ENCODE measurements at places on chromosomes 4 and X.

DNA sequence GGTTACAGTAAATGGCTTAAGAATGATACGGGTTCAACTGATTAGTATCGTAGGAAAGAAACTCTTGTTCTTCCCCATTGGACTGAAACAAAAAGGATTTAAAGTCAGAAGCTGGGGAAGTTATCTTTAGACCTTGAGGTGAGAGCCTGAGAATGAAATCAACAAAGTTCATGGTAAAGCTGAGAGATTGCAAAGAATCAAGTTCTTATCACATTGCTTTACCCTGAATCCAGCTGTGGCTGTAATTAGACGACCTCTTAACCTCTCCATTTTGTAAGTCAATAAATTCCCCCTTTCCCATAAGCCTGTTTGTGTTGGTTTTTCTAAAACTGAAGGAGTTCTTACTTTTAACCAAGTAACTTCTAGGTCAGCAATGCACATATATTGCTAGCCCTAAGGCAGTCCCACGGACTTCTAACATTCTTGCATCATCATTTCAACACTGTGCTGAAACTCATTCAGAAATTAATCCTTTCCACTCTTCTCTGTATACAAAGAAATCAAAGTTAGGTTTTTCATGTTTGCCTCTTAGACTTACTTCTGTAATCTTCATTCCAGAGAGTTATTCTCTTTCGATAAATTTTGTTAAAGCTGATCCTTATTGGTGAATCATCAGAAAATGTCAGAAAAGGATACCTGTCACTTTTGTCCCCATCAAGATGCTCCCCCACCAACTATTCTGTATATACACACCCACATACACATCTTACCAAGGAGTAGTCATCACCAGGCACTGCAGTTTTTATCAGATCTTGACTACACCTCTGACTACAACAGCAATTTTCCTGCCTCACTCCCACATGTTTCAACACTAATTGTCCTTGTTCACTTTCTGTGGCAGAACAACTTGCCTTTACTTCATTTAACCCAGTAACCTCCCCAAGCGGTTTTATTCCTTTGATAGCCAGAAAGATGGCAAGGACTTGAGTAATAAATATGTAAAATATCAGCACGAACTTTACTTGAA lies 77.9 kb upstream of the STK26 start:
- DNase-seq: no peak

DNA sequence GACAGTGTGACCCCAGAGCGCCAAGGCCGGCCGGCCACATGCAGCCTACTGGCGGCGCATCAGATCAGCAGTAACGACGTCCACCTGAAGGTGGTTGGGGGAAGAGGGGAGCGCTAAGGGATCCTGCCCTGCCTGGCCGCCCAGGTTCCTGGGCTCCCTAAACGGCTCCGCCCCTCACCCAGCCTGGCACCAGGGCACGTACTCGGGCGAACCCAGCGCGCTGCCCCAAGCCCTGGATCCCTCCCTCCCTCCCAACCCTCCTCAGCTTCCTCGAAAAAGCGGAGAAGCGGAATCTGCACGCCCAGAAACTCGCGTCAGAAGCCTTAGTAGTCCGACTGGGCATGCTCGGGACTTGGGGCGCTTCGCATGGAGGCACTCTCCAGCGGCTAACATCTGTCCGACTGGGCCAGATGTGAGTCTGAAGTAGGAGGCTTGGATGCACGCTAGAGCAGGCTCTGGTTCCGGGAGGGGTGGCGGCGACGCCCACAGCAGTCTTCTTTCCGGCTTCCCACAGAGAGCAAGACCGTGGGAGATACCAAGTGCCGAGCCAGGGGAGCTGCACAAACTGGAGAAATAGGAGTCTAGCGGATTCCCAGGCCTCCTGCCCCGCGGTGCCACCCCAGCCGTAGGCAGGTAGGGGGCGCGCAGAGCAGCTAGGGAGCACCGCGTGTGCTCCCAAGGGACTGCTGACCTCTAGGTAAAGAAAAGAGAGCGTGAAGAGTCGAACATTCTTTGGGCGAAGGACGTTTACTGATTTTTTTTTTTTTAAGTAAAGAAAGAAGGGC lies 114.3 kb upstream of the TEX13C start:
- no peak for DNase-seq

DNA sequence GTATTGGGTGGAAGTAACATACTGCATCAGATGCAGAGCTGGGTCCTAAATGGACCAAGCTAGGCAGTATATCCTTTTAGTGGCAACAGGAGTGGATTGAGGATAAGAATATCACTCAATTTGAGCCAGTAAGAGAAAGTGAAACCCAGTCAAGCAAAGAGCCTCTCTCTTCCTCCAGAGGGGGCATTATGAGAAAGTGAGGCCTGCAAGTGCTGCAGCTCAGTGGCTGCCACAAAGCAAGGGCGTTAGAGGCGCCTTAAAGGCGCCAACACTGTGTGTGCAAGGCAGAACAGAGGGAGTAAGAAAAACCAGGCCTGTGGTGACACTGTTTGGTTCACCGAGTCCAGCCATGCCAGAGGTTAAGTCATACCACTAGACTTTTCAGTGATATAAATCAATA lies 17.5 kb downstream of the STX18 start:
- no peak for DNase-seq

DNA sequence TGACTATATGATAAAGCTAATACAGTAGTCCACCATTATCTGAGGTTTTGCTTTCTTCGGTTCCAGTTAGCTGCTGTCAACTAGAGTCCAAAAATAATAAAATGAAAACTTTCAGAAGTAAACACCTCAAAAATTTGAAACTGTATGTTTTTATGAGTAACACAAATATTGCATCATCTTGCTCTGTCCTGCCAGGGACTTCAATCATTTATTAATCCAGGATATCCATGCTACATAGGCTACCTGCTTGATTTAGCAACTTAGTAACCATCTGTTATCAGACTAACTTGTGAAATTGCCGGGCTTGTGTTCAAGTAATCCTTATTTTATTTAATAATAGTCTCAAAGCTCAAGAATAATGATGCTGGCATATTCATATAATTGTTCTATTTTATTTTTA lies 1537.8 kb upstream of the PABPC4L start:
- DNase-seq: no peak

DNA sequence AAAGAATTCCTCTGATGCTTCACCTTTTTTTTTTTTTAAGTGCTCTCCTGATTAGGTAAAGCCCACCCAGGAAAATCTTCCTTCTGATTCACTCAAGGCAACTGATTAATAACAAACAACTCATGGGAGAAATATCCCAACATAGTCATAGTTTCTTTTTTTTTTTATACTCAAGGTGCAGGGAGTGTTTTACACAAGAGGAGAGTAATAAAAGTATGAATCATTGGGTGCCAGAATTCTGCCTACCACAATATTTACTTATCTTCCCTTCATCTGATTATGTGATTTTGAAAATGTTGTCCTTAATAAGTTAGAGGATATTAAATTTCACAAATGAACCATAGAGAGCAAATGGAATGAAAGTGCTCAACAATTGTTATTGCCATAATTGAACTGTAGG lies 329.9 kb downstream of the TECRL start:
- DNase-seq: no peak

GRCh38 chr4:139300431-139301112 lies 733 bp upstream of the NAA15 start:
- peak; percentile 10 for DNase-seq

DNA sequence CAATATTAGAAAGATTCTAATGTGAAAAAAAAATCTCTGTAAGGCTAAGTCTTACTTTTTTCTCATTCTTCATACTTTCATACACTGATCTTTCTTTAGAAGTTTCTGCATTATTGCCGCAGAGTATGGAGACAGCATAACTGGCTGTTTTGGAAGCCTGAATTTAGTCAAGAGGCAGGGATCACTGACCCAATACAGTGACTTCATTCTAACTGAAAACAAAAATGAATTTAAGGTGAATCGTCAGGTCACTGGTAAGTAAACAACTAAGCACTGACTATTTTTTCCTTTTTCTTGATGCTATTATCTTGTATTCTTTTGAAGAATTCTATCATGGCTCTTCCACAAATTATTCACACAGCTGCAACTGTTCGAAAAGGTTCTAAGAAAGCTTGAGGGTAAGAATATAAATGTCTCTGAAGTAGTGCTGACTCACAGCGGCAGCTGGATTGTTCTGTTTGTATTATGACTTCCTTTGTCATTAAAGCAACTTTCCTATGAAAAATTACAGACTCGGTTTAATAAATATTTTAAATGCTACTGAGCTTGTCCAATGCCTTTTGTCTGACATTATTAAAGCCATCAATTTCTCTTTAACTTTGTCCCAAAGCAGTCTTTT lies 609.3 kb downstream of the FSTL5 start:
- DNase-seq: no peak

GRCh38 chrX:65536291-65536690 lies 1.7 kb upstream of the LAS1L start:
- DNase-seq: no peak

DNA sequence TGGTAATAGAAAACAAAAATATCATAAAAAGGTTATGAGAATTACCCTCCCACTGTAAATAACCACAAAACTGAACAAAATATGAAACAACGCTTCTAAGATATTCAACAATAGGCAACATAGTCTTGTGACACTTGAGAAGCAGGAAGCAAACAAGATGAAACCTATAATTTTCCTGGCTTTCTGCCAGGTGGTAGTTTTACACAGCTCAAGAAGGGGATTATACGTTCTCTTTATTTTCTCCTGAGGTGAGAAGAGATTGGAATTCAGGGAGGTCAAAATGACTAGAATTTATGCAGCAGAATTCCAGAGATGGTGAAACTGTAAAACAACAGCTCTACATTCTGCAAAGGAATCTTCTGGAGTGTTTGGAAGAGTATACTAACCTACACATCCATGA lies 186.0 kb downstream of the HHIP start:
- DNase-seq: no peak

GRCh38 chr4:78644744-78645330 lies 93.3 kb downstream of the ANXA3 start:
- DNase-seq: peak; percentile 57

- DNase-seq: no peak
Observed at GRCh38 chr4:60359746-60360367, 840.3 kb upstream of the ADGRL3 start.

GRCh38 chr4:159828687-159829086 lies 725.8 kb downstream of the RAPGEF2 start:
- no peak for DNase-seq

DNA sequence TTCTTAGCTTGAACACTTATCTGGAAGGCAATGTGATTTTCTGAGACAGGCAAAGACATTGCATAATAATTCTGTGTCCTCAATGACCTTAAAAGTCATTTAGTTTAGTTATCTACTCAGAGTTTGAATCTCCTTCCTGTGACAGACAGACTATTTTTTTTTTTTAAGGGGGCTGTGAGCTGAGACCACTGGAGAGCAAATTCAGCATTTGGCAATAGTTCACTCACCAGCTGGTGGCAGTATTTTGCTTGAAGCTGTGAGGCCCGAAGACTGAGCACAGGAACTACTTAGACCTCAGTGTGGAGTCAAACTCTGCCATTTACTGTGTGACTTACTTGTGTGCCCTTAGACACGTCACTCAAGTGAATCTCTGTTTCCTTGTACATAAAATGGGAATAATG lies 22.9 kb upstream of the CPE start:
- no peak for DNase-seq

GRCh38 chr4:182343453-182343852 lies 100.3 kb downstream of the TENM3 start:
- no peak for DNase-seq

- peak; percentile 51 for DNase-seq
Observed at GRCh38 chr4:142516686-142517526, 329.2 kb downstream of the INPP4B start.

- DNase-seq: no peak
Observed at GRCh38 chr4:163949976-163950601, 455.6 kb downstream of the TMA16 start.

DNA sequence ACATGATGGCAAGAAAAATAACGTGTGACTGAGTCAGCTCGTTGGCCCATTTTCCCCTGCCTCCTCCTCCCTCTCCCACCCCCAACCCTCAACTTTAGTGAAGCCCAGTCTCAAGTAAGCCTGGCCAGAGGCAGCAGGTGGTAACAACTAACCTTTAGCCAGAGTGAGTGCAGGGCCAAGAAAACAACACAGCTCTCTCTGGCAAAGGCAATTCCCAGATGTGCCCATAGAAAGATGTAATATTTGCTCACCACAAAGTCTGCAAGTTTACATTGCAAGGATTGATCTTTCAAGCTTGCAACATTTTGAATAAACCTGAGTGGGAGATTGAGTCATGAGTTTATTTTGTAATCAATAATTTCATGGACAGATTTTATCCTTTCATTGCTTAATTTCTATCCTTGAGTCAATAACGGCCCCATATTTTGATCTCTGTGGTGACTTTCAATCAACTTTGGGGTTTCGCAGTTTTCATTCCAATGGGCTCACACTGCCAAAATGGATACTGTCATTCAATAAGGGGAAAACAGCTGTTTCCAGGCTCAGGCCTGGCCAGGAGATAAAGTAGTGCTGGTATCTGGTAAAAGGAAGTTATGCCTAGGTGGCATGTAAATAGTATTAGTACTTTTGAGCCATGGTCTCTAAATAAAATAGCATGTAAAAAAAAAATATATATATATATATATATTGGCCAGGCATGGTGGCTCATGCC lies 130.7 kb upstream of the TMEM164 start:
- DNase-seq: no peak

GRCh38 chrX:69361311-69361845 lies 142.7 kb upstream of the NALF2 start:
- peak; percentile 28 for DNase-seq

GRCh38 chr4:52051615-52052474 lies 741 bp downstream of the SPATA18 start:
- peak; percentile 76 for DNase-seq

DNA sequence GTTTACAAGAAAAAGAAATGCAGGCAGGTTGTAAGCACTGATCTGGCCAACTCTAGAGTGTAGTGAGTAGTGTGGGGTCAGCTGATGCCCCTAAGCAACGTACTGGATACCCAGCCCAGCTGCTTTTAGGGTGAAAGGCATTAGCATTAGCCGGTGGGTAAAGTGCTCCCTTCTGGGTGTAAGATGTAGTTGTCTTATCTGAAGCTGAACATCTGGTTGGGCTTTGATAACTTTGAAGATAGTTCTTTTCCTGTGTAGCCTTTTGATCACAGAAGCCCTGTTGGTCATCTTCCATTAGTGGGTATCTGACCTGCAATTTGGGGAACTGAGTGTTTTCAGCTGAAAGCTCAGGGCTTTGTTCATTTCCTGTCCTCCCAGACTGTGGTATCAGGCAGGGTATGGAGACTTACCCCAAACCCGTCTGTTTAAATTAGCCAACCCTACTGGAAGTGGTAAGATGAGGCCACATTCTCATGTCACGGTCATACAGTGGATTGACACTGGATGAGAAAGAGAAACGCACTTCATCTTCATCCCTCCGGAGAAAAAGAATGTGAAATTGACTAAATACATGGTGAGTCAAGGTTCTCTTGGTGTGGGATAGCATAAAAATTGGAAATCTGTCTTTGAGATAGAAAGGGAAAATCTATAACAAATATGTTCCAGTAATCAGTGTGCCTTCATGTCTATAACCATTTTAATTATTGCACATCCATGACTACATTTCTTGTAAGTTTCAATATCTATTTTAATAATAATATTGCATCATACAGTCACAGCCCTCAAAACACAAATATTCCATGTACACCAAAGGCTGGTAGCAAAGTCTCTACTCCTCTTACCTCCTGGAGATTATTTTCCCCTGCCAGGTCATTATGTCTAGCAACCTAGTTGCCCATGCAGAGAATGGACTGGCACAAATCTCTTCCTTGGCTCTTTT lies 8.7 kb downstream of the RHOH start:
- no peak for DNase-seq

GRCh38 chr4:38166082-38166481 lies 205.9 kb downstream of the PTTG2 start:
- no peak for DNase-seq

GRCh38 chrX:275967-276580 lies 5.1 kb upstream of the PLCXD1 start:
- DNase-seq: peak; percentile 19

- DNase-seq: no peak
Observed at GRCh38 chrX:20527558-20528011, 260.9 kb upstream of the RPS6KA3 start.

Data from GM04504 (cell line).